ENCODE measurements at places on chromosomes 16 and 17. TPM values are rescaled to one million over a fixed set of nuclear protein-coding genes. Genes with fewer than 3 reads are reported as not detected.

ST6GALNAC2 gene
- total RNA-seq, result 5.7 TPM

DCAKD gene
- total RNA-seq, result 24.2 TPM

HS3ST3B1 gene
- total RNA-seq, result 1.5 TPM

ITGAL gene
- total RNA-seq, result 4.2 TPM
